ENCODE measurements at places on chromosomes 1 and 21.
A peak's percentile ranks its signal among the peaks of the same experiment; 100 is the strongest.

DNA sequence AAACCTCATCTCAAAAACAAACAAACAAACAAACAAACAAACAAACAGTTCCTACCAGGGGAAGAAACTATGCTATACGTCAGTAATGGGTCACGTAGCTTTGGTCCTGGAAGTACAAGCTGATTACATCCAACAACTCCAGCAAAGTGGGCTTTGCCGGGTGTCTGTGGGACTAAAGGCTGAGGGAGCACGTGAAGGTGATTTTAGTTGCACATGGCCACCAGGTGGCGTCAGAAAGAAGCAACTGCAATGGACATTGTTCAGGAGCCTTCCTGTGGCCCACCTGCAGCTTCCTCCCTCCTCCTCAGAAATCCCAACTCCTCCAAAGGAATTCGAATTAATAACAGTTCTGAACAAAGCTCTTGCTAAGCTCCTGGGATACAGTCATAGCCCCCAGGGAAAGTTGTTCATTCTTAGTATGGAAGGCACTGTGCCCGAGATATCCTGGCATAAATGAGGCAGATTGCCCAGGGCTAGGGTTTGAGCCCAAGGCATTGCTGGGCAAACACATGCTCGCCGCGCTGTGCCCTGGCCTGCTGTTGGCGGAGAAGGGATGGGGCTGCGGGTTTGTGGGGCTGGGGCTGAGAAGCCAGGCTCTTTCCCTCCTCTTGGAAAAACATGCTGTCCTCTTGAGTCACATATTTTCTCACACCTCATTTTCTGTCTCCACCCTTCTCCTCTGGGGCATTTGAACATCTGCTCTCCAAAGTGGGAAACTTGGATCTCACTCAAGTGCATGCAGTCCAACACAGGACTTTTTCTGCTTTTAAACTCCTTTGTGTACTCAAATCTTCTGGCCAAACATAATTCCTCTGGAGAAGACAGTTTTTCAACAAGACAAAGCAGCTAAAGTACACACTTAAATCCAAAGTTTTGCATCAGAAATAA is 28.6 kb downstream of the AKNAD1 start:
- DNase-seq = peak; percentile 81

DNA sequence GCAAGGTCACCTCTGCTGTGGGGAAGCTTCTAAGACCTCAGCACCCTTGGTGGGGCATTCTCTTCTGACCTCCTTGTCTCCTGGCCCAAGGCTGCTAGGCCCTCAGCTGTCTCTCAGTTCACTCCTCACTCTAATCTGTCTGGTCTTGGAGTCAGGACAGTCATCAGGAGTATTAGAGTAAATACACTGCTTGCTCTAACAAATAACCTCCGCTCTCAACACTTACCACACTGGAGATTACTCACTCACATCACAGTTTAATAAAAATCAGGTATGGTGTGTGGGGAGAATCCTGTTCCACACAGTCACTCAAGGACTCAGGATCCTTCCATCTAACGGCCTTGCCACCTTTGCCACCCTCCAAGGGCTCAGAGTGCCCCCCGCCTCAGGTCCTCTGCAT is 26.6 kb upstream of the TMEM61 start:
- DNase-seq = no peak

DNA sequence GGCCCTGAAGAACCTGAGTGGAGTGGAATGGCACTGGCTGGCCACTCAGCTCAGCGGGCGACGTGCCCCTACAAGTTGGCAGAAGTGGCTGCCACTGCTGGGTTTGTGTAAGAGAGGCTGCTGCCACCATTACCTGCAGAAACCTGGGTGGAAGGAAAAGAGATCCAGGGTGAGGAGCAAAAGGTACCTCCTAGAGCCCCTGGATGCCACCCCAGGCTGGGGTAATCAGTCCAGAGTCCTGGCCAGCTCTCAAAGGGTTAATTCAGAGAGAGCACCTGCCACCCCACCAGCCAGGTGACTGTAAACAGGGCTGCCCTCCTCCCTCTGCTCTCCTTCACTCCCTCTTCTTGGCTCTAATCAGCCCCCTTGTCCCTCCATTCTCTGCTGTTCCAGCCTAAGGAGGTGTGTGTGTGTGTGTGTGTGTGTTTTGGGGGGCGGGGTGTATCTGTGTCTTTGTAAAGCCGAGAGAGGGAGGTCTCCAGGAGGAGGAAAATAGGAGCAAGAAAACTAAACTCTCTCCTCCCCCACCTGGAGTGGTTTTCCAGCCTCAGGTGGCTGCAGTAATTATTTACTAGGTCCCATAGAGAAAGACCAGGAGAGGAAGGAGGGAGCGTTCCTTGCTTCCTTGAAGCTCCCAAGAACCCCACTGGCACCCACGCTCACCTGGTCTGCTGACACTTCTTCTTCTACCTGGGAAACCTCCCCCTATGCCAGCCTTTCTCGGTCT is 12.6 kb downstream of the TRIM46 start:
- no peak for DNase-seq

GRCh38 chr1:97352936-97353382 is 567.9 kb downstream of the DPYD start:
- no peak for DNase-seq

DNA sequence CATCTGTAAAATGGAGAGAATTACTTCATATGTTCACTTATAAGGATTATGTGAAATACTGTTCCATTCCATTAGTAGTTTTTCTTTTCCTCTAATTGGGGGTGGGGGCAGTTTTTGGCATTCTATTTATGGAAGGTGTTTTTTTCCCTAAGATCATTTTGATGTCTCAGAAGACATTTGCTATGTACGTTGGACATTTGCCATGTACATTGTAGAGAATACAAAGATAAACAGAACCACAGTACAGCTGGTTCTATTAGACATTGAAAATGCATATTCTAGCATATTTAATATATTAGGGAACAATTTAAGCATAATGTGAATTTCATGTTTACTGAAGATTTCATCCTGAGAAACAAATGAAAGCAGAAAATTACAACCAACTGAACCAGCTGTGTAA is 98.5 kb downstream of the PTBP2 start:
- DNase-seq = no peak

GRCh38 chr1:202250982-202251381 is 57.4 kb downstream of the LGR6 start:
- no peak for DNase-seq
